ENCODE measurements at places on chromosomes 12 and 14.
A peak's percentile ranks its signal among the peaks of the same experiment; 100 is the strongest.

- peak; percentile 14 for DNase-seq
These were observed 178.6 kb downstream of the ADGRD1 start for GRCh38 chr12:131132118-131132892.

GRCh38 chr14:24964048-24964447, 85.9 kb downstream of the STXBP6 start:
- DNase-seq, result no peak

DNA sequence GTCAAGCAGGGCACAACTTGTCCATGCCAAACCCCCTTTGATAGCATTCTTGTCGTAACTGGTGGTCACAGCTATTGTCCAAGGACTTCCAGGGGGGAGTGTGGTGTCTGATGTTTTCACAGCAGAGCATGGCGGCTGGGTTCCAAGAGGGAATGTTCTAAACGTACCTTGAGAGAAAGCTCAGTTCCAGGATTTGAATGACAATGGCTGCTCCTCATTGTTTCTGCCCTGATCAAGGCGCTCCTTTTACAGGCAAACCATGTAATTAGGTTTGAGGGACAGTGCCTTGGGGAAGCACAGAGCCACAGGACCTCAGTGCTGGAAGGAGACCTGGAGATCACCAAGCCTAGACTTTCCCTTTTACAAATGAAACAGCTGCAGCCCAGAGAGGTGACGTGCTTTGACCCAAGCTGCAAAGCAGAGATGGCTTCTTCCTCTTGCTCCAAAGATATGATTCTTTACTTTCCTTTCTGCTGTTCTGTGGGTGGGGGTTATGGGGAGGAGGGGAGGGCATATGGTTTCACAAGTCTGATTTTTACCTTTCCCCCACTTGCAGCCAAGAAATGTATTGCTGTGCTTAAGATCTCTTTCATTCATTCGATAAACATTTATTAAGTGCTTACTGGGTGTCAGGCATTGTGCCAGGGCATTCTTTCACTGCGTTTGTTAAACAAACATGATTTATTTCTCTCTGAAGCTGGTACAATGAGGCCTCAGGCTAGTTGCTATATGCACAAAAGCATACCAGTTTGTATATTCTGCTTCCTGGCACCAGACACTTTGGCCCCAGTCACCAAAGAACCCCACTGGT, 172.8 kb downstream of the KTN1 start:
- no peak for DNase-seq

GRCh38 chr12:90871726-90872096, 83.3 kb downstream of the CCER1 start:
- no peak for DNase-seq

DNA sequence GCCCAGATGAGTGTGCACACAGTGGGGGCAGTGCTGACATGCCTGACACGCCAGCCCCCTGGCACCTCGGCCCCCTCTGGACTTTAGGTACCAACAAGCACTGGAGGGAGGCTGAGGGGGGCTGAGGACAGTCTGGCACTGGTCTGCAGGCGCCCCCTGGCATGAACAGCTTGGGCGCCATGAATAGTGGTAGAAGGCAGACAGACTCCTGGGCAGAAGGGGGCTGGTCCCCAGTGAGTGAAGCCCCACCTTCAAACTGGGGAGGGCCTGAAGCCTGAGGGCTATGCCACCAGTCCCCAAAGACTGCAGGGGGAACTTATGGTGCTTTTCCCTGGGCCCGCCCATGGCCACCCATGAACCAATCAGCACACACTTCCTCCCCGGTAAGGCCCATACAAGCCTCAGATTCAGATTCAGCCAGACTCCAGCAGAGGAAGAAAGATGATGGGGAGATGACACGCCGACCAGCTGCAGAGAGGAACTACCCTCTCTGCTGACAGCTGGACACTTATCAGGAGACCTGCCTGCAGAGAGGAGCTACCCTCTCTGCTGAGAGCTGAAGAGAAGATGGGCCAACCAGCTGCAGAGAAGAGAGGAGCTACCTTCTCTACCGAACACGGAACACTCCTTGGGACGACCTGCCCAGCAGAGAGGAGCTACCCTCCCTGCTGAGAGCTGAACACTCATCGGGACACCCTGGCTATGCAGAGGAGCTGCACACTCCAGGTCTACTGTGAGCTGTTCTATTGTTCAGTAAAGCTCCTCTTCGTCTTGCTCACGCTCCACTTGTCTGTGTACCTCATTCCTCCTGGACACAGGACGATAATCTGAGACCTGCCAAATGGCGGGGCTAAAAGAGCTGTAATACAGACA, 324.5 kb downstream of the PCNX1 start:
- DNase-seq, result no peak

- DNase-seq, result no peak
These were observed 7.1 kb downstream of the OSBPL8 start for GRCh38 chr12:76552343-76552938.

GRCh38 chr14:101775826-101776225, 14.3 kb downstream of the PPP2R5C start:
- no peak for DNase-seq

- DNase-seq, result peak; percentile 17
These were observed 56.5 kb downstream of the HCAR2 start for GRCh38 chr12:122646517-122647217.

- DNase-seq, result no peak
These were observed 10.4 kb upstream of the KRT7 start for GRCh38 chr12:52222692-52223091.

All from bone marrow (tissue), 2 donors.